ENCODE measurements at places on chromosomes 2 and 18.

DNA sequence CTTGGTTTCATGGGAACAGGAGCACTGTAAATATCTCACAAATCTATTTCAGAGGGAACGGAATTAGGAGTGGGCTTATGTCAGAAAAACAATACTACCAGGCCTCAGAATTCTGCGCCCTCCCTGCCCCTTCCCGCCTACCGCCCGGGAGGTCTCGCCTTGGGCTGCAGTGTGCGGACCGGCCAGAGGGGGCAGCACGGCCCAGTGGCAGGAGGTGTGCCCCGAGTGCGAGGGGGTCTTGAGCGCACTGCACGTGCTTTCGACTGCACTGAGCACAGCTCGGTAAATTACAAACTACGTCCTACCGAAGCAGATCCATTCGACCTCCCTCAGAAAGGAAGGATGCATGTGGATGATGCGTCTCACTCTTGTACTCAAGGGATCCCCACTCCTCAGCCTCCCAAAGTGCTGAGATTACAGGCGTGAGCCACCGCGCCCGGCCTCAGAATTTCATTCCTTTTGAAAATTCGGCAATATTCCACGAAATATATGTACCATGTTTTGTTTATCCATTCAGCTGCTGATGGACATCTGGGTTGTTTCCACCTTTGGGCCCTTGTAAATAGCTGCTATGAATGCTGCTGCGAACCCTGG is 297.0 kb downstream of the BCL2 start:
- no peak for DNase-seq

GRCh38 chr18:61019338-61020301 is 313.6 kb upstream of the CDH20 start:
- DNase-seq = no peak

GRCh38 chr18:30280861-30281470 is 761.6 kb downstream of the DSC3 start:
- peak; percentile 66 for DNase-seq

- DNase-seq = no peak
Measured at GRCh38 chr18:22987547-22988189, 54.5 kb downstream of the RBBP8 start.

DNA sequence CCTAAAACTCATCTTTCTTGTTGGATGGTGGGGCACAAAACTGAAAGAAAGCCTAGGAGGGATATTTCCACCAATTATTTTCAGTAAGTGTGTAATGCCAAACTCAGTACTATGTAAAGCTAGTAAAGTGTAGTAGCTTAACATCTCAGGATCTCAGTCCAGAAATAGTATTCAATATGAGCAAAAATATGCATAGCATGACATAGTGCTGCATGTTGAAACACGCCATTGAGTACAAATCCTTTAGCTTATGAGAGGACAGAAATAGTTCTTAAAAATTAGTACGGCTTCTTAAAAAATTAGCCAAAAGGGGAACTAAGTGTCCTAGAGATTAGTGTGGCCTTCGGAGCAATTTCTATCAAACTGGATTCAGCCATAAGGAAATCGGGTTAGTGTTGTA is 21.7 kb upstream of the ATL2 start:
- no peak for DNase-seq

DNA sequence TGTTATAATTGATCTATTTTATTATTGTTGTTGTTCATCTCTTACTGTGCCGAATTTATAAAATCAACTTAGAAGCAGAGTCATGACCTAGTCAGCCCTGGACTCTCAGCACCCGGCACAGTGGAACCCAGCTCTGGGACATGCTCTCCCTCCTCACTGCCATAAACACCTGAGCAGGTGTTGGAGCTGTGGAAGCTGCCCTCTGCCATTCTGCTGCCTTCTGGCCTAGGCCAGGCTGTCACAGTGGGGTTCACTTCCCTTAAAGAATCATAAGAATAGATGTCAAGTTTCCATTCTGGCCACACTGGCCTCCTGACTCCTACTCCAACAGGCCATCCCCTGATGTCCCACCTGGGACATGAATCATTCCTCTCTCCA is 192.2 kb downstream of the ZFP36L2 start:
- DNase-seq = no peak

- DNase-seq = no peak
Measured at GRCh38 chr2:158719403-158719802, 75.7 kb upstream of the DAPL1 start.

DNA sequence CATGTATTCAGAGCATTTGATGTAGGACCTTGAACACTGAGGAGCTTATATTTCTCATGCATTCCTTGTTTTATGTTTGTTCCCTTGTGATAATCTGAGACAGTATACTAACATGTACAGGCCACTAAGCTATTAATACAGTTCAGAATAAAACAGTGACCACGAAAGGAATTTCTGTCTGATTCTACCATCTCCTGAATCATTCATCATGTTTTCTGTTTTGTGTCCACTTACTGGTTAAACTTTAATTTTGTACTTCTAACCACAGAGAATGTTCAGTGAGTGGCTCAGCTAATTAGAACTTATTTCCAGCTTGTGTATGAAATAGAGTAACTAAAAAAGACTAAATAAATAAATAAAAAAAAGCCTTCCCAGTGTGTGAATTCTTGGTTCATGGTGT is 110.4 kb downstream of the LRP1B start:
- no peak for DNase-seq
